Stimulated activated CD8-positive, alpha-beta memory T cell treated with anti-CD3 and anti-CD28 coated beads, Interleukin-4, amount 100 ng/mL, for 1 hour (primary cell): ENCODE measurements at places on chromosomes 5 and 9.

GRCh38 chr9:111601237-111602018, 2.0 kb upstream of the PTGR1 start:
- DNase-seq = no peak

- DNase-seq = peak; percentile 15
These were observed 185.9 kb downstream of the ERCC6L2 start for GRCh38 chr9:96061293-96061987.

GRCh38 chr5:145473042-145473642, 362.0 kb downstream of the PRELID2 start:
- DNase-seq = no peak

DNA sequence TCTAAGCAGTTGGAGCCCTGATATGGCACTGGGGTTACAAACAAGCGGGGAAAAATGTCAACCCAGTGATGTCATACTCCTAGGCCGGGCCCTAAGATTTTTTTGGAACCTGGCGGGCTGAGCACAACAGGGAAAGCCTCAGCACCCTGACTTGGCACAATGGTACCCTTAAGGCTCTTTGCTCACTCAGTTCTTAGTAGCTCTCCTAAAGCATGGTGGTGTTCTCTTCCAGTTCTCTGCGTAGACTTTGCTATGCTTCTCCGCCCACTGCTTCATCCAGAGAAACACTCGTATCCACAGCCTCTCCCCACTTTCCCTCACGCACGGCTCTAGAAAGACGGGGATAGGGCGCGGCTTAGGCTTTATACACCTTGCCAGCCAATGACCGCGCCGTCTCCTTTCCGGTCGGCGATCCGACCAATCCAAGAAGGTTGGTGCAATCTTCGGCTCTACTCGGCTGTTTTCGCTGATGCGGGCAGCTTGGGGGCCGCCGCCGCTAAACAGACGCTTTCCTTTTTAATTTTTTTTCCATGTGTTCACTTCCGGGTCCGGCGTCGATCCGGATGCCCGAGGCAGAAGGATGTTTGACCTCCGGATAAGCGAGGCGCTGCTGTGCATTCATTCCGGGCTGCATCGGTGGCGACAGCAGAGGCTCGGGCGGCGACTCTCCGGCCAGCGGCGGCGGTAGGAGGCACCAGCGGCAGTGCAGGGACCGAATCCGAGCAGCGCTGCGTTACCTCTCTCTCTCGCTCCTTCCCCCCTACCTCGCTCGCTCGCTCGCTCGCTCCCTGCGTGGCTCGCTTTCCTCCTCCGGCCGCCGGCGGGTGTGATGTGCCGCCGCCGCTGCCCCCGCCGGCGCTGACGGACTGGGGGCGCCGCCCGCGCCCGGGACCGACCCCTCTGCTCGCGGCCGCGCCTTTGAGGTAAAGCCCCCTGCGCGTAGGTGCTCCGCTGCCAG, at the start of gene CSNK1G3:
Gene CSNK1G3 (plus strand): TSS at position 530 of the 958 bp plus-strand sequence. CDS start 33,487 bp downstream, outside the sequence.
- DNase-seq = peak; percentile 60

GRCh38 chr5:55591686-55592085, 56.9 kb upstream of the PLPP1 start:
- no peak for DNase-seq

DNA sequence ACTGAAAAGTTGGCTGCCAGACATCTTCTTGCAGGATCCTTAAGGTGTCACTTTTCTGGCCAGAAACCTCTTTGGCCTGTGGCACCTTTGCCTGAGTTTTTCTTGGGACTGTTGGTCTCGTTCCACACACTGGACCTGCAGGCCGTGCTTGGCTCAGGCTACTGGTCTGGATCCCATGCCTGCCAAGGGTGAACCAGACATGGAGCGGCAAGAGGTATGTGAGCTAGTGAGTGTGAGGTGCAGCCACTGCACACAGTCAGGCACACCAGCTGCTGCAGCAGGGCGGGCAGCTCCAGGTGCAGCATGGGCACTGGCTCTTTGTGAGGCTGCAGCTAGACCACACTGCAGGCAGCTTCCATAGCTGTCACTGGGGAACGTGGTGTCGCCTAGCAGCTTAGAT, 47.9 kb downstream of the NDUFAF2 start:
- no peak for DNase-seq

DNA sequence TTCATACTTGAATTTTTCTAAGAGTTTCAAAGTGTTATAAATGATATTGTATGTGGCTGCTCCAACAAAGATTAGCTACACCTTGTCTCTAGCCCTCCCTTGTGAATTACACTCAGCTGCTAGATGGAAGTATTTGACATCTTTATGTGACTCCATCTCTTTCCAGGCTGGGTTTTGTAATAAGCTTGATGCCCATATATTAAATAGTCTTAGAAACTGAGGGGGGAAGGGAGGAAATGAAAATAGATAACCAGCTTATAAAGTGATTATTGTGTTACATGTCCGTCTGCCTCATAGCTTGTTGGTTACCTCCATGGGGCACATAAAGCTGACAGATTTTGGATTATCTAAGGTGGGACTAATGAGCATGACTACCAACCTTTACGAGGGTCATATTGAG, 63.4 kb downstream of the CD180 start:
- DNase-seq = no peak

DNA sequence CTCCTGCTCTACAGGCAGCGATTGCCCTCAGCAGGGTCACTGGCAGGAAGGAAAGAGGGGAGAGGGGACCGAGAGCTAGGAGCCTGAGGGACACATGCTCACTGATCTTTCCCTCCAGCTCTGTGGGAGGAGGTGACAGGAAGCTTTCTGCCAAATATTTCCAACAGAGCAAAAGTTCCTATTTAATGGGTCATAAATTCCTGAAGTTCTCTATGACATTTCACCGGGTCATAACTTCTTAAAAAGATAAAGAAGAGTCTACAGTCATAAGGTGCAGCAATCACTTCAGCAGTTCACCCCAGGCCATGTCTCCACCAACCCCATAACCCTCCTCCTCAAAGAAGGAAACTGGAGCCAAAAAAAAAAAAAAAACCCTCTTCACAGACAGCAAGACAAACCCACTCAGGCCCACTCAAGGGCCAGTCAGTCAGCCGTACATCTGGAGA, 481.1 kb downstream of the NR2F1-AS1 start:
- no peak for DNase-seq

DNA sequence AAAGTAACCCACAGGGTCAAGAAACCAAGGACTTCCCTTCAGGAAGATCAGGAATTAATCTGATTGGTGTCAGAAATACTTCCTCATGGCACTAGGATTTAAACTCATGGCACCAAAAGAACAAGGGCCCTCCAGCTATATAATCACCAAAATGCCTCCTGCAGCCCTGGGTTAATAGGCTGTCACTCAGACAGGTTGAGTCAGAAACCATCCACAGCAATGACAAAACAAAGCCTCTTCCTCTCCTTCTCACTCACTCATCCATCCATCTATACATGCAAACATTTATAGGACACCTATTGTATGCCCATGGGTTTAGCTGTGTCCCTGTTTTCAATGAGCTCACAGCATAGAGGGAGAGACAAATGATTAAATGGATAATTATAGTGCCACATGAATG, 62.5 kb upstream of the SPOCK1 start:
- DNase-seq = no peak

DNA sequence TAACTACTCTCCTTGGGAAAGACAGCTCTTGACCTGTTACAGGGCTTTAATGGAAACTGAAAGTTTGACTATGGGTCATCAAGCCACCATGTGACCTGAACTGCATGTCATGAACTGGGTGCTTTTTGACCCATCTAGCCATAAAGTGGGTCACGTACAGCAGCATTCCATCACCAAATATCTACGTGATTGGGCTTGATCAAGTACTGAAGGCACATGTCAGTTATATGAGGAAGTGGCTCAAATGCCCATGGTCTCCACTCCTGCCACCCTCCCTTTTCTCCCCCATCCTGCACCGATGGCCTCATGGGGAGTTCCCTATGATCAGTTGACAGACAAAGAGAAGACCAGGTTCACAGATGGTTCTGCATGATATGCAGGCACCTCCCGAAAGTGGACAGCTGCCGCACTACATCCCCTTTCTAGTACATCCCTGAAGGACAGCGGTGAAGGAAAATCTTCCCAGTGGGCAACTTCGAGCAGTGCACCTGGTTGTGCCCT, 7.3 kb upstream of the FCN1 start:
- no peak for DNase-seq

DNA sequence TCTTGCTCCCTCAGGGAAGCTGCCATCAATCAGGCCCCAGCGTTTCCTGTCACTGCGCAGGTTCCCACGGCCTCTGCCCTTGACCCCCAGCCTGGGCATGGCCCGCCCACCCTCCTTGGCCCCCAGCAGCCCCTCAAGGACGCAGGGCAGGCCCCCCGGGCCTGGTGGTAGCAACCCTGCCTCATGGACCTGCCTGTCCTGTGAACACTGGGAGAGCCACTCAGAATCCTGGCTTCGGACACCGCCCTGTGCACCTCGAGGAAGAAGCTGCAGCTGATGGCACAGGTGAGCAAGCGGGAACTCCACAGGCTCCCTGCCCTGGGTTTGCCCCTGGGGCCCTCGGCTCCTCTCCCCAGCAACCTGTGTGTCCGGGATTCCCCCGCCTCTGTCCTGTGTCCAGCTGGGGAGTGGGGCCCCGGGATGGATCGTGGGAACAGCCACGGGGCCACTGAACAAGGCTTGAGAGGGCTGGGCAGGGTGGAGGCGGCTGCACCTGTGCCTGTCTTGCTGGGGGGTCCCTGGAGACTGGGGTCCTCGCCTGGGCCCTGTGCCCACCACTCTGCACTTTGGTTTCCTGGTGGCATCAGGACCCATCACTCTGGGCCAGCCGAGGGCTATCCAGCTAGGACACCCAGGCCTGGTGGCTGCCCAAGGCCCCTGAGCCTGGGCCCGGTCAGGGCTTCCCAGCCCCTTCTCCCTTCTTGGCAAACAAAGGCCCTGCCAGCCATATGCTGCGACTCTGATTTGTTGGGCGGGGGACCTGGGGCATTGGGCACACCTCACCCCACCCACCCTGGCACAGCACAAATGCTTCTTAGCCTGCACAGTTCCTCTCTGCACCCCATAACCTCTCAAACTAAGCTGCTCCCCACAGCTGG, 33.5 kb upstream of the EGFL7 start:
- no peak for DNase-seq

DNA sequence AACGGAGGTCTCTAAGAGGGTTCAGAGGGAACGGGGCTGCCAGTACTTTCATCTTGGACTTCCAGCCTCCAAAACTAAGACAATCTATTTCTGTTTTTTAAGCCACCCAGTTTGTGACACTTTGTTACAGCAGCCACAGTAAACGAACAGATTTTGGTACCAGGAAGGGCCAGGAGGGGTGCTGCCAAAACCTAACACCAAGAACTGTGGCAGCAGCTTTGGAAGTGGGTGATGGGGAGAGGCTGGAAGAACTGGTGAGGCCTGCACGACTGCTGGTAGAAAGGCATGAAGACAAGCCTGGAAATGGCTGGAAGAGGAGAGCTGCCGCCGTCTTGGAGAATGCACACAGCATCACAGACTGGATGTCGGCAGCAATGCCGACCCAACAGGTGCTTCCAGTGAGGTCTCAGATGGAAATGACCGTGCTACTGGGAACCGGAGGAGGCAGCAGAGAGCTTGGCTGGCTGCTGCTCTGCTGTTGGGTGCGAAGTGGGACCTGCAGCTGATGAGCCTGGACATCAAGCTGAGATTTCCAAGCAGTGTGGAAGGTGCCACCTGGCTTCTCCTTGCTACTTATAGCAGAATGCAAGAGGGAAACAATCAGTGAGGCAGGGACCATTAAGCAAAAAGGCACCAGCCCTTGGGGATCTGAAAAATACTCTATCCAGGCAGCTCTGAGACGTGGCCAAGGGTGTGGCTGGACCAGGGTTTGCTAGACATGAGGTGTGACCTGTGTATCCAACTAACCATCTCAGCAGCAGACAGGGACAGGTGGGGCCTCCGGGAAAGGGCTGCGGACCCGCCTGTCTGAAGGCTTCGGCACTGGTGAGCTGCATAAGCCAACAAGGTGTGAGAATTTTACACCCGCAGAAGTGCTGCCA, 4.7 kb upstream of the TMEM210 start:
- DNase-seq = no peak

- no peak for DNase-seq
These were observed 34.1 kb downstream of the PAPPA start for GRCh38 chr9:116187570-116188170.

GRCh38 chr9:14692470-14693250, 572 bp downstream of the ZDHHC21 start:
- no peak for DNase-seq

DNA sequence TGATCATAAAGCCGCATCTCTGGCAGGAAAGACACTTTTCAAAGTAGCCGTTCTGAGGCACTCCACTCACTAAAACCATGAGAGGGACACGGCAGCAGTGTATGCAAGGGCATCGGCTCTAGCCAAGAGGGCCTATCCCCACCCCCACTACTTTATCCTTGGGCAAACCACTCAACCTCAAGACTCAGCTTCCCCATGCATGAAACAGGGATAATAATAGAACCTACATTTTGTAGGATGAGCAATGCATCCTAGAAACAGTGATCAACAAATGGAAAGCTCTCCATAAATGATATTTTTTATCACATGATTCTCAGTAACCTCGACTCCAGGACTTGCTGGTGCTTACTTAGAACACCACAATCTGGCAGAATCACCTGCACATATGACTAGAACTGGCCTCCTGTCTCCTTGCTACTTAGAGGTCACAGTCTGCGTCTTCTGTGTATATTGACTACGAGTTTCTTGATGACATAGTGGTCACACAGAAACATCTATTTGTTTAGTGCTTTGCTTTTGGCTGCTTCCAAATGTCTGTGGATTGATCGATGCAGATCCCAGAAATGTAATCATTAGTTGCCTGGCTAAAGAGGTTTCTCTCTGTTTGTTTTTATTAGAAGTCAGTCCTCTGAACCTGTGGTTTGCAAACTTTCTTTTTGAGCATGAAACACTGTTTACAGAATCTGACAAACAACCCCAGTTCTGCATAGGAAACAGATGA, 102.1 kb downstream of the LHFPL2 start:
- no peak for DNase-seq

DNA sequence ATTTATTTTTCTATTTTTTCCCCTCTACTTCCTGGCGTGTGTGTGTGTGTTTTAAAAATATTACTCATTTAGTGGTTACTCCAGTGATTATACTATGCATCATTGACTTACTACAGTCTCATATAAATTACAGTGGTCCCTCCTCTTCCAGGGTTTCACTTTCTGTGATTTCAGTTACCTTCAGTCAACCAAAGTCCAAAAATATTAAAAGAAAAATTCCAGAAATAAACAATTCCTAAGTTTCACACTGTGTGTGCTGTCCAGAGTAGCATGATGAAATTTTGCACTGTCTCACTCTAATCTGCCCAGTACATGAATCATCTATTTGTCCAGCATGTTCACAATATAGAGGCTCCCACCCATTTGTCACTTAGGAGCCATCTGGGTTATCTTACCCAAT, 47.4 kb upstream of the CCDC112 start:
- no peak for DNase-seq

GRCh38 chr5:133225671-133226152, 173.9 kb downstream of the HSPA4 start:
- DNase-seq = no peak

GRCh38 chr9:7376833-7377232, 422.7 kb downstream of the DMAC1 start:
- no peak for DNase-seq

GRCh38 chr5:9533562-9534364, 12.1 kb downstream of the SEMA5A start:
- DNase-seq = no peak
